NCI-H2171 treated with DMSO at 0.1 percent for 48 hours (cell line): ENCODE measurements at places on chromosomes 1 and 21.

DNA sequence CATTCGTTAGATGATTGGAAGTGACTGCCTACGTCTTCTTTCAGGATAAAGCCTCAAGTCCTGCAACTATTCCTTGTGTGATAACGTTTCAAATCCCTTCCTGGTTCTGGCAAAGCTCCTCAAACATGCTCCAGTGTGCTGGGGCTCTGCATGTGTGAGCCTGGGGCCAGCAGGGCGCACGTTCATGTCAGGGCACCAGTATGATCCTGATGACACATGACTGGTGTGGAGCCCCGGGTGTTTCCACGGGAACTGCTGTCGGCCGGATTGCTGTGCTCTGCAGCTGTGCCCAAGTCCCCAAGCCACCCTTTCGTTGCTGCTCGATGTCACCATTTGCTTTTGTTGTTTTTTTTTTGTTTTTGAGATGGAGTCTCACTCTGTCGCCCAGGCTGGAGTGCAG is 21.3 kb downstream of the KRTAP10-1 start:
- DNase-seq, result no peak

DNA sequence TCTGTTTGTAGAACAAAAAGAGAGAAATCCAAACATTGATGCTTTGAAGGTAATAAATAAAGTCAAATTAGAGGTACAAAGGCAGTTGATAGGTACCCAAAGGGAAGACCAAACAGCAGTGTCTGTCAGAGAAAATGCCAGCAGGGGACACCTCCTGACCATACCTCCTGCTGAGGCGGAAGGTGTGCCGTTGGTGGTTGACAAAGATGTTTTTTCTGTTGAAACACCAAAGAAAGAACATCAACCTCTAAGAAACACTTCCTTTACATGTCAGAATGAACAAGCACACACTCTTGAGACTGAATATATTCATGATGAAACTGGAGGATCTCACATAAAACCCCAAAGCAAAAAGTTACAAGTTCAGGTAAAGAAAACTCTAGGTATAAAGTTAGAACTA is 128.3 kb downstream of the MACF1 start:
- DNase-seq, result no peak

- DNase-seq, result no peak
These were observed 114.1 kb downstream of the SIM2 start for GRCh38 chr21:36813052-36813451.

DNA sequence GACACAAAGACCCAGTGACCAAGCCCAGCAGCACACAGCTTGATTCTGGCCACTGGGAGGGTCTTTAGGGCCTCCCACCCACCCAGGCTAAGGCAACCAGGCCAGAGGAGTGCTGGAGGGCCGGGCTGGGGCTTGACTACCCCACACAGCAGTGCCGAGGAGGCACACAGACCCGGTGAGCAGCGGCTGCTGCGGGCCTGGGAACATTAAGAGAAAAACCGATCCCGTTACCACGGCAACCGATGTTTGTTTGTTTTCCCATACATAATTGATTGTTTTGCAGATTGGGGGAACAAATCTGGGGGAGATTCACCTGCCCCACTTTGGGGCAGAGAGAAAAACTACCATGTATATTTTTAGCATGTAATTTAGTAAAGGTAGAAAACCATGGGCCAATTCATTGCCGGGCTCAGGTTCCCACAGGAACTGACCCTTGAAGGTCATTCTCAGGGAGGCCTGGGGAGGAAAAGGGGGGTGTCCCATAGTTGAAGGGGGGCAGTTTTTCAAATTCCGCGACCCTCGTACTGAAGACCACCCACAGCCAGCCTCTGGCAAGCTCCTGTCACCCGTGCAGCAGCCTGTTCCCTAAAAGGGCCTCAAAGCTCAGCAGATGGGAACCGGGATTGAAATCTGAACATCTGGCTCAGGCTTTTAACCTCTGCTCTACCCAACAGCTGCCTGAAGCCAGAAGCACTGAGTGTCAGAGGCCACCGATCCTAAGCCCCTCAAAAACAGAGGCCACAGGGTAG is 35.3 kb downstream of the CHD5 start:
- peak; percentile 72 for DNase-seq

DNA sequence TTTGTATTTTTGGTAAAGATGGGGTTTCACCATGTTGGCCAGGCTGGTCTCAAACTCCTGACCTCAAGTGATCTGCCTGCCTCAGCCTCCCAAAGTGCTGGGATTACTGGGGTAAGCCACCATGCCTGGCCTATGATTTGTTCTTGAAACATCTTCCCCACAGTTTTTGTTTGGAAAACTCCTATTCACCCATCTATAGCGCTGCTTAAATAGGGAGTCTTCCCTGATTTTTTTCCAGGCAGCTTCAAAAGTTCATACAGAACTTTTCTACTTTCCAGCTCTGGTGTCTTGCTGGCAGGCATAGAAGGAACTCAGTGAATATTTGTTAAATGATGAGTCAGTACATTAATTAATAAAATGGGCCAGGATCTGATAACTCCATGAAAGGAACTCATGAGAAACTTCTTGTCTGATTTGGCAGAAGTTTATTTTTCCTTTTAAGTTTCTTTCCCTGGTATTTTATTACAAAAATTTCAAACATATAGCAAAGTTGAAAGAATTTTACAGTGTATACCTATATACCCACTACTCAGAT is 33.0 kb upstream of the TTC22 start:
- no peak for DNase-seq

DNA sequence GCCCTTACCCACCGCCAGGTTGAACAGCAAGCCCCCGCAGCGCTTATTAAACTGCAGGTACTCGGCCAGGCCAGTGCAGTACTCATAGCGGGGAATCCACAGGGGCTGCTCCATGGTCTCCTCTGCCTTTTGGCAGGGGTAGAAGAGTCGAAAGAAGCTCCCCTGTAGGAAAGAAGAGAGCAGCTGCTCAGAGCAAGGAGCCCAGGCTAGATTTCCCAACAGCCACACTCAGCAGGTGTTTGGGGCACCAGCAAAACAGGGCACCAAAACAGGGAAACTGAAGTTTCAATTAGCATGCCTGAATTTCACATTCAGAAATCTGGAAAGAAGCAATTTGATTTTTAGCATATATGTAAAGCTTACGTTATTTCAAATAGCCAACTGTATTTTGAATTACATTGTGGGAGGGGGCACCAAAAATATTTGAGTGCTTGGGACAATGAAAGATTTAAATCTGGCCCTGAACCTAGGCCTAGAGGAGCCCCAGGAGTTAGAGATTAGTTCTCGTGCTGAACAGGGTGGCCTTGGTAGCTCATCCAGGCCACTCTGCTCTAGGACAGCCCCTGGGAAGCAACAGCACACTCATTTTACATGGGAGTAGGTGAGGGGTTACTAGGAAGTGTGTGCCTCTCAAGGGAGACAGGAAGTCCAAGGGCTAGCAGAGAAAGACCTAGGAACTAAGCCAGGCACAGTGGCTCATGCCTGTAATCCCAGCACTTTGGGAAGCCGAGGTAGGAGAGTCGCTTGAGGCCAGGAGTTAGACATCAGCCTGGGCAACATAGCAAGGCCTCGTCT is 8.2 kb downstream of the PAFAH2 start:
- DNase-seq, result peak; percentile 45

GRCh38 chr1:229364207-229365065 is 21.6 kb upstream of the CCSAP start:
- no peak for DNase-seq

DNA sequence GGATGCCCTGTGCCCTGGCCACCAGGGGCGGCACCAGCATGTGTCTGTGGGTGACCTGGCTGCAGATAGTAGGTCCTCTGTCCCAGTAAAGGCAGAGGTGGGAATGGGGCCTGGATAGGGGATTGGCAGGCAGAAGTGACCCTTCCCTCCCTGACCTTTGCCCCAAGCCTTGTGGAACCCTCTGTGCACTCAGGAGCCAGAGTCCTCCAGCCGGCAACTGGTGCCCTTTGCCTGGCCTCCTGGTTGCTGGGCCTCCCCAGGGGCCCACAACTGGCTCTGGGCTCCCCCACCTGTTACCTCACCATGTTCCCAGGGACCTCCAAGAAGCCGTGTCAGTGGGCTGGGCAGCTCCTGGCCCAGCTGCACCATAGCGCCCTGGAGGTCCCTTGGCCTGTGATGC is 10.0 kb downstream of the PLCH2 start:
- DNase-seq, result no peak

DNA sequence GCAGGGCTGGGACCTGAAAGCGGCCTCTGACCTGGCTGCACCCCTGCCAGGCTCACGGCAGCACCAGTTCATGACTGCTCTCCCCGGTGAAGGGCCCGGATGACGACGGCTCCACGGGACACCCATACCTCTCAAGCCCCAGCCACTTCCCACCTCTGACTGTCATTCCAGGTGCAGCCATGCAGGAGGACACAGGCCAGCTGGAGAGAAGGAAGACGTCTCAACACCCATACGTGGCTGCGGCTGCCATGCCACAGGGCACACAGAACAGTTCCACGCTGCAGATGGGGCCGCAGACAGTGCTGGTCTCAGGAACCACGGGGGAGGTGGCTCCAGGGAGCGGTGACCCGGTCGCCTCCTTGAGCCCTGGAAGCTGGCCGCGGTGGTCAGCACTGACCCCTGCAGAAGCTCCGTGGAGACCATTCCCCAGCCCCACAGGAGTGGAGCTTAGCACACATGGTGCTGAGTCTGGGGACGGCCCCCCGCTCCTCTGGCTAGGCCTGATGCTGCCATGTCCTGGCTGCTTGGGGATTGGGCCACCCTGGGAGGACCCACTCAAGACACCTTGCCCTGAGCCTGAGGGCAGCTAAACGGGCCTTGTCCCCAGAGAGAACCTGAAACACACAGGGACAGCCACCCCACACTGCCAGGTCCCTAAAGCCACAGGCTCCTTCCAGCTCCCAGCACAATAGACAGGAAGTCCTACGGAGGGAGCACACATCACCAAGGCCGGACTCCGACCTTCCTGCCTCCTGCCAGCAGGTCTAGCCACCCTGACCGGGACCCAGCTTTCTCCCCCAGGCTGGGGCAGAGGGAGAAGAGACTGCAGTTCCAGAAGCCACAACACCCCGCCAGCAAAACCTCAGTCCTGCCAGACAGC is 8.6 kb downstream of the WNT9A start:
- no peak for DNase-seq

DNA sequence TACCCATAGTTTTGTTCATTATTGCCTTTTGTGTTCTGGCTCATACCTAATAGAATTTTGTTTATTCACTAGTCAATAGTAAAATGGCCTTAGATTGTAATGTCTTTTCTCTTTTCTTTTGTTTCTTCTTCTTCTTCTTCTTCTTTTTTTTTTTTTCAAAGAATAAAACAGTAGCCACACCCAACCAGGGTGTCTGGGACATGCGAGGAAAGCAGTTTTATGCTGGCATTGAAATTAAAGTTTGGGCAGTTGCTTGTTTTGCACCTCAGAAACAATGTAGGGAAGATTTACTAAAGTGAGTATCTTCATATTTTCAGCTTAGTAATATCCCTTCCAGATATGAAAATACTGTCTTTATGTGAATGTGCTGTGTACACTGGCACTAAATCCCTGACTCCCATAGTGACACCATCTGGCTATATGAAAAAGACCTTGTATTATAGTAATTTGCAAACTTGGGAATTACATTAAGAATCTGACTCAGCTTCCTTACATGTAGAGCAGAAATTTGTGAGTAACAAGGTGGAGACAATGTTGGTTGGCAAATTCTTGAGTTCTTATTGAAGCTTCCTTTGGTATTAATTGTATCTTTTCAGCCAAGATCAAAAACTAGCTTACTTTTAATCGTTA is 24.6 kb downstream of the AGO4 start:
- no peak for DNase-seq

GRCh38 chr1:11335417-11336056 is 62.5 kb downstream of the UBIAD1 start:
- no peak for DNase-seq

GRCh38 chr1:156281281-156281680 is 1.3 kb downstream of the SMG5 start:
- DNase-seq, result no peak

GRCh38 chr1:237482777-237483176 is 407.9 kb downstream of the ZP4 start:
- DNase-seq, result no peak

- DNase-seq, result no peak
These were observed 46.7 kb upstream of the SARS1 start for GRCh38 chr1:109167001-109167506.

DNA sequence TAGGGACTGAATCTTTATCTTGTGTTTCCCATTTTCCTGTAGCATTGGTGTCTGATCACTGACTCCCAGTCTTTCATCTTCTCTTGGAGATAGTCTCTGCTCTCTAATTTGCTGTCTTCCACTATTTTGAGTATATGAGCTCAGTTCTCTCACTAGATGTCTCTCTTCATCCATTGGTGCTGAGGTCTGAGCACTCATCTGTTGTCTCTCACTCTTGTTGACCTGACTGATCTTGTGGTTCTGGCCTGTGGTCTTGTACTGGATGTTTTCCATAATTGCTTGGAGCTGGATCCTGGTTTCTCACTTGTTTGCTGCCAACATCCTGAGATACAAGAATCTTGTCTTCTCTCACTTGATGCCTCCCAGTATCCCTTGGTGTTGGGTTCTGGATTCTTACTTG is 25.1 kb upstream of the S100A11 start:
- no peak for DNase-seq

DNA sequence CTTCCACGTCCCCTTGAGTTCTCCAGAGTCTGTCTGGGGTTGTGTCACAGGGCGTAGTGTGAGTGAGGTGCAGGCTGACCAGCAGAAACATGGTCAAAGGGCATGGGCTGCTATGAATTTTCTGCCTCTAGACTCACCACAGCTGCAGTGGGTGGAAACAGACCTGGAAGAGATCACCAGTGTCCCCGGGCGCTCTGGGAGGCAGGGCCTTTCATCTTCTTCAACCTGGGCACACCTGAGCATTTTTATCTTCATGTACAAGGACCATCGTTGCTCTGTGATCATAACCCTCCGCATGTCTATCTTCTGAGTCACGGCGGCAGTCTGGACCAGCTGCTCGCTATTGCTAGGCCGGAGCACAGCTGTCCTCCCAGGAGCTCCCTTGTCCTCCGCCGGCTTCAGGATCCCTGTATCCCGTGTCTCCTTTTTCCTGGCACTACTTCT is 29.6 kb downstream of the DEGS1 start:
- peak; percentile 32 for DNase-seq

DNA sequence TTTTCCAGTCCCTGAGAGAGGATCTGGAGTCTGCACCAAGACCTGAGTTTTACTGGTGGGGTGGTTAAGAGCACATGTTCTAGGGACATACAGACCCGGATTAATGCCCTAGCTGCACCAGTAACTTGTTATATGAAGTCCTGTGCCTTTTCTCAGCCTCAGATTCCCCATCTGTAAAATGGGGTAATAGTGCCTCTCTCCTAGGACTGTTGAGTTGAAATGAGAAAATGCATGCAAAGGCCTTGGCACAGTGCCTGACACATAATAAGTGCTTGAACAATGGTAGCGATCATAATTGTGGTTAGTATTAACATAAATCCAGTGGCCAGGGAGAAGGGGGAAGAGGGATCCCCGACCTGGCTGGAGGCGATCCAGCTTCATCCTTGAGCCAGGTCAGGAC is 12.3 kb downstream of the AHDC1 start:
- no peak for DNase-seq

GRCh38 chr1:204878621-204879234 is 8.1 kb downstream of the NFASC start:
- peak; percentile 39 for DNase-seq

DNA sequence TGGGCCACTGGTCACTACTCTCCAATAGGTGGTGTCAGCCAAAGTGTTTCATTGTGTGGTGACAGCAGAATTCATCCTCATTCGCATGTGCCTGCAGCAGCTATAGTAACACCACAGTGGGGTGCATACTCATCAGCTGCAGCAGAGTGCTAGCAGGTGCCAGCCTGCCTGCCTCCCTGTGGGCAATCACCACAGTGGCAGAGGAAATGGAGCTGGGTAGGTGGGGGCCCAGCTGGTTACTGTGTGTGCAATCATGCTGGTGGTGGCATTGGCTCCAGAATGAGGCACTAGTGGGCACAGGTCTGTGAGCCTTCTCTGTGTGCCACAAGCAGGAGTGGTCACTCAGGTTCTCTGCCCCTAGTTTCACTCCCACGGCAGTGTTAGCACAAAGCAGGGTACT is 579.2 kb downstream of the PTPRC start:
- DNase-seq, result no peak
